ENCODE measurements at places on chromosomes 12 and 14.

- DNase-seq = no peak
Measured at GRCh38 chr12:104748790-104749189, 209.3 kb downstream of the SLC41A2 start.

DNA sequence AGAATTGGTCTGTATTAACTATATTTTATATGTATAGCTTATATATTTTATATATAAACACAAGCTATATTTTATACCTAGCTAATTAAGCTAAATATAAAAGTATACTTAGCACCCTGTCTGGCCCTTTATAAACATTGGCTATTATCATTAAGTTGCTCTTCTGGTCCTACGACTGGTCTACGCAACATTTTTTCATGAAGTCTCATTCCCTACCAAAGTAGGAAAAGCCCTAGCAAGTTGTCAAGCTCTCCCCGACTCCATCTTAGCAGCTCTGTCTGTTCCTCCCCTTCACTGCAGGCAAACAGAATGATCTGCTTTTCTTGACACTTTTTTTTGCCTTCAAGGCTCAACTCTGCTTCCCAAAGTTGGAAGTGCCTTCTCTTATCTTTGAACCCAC, 36.7 kb upstream of the ELK3 start:
- no peak for DNase-seq

- no peak for DNase-seq
Measured at GRCh38 chr12:89200217-89200616, 152.1 kb downstream of the DUSP6 start.

GRCh38 chr14:64053694-64054669, 201.2 kb downstream of the SYNE2 start:
- no peak for DNase-seq

DNA sequence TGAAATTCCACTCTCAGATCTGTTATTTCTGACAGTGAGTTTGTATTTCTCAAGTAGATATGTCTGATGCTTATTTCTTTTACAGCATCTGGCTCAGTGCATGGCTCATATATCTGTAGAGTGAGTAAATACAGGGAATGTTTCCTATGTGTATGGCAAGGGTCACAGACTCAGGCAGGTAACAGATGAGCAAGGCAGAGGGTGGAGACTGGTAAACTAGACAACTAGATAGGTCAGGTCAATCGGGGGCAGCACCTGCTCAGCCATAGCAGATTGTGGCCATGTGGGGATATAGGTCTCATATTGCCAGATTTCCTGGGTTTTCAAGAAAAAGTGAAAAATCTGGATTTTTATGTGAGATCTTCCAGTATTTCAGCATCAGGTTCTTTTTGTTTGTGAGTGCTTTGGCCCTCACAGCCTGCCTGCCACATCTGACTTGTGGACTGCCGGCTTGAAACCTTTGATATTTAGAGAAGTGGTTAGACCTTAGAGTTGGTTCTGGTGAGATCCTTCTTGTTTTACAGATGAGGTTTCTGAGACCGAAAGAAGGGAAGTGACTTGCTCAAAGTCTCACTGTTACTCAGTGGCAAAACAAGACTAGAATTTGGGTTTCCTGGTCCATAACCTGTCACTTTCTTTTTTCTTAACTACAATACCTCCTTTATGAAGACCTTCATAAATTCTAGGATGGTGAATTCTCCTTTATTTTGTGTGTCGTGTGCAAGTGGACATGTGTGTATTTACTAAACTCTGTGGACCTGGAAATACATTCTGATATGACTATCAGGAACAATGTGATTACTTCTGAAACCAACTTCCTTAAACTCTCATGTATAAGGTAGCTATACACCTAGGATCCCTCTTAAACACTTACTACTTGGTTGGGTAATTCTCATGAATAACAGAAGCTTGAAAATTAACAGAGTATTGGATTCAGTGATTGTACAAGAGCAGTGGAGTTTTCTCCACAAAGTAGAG, 34.4 kb downstream of the PROX2 start:
- DNase-seq = no peak

DNA sequence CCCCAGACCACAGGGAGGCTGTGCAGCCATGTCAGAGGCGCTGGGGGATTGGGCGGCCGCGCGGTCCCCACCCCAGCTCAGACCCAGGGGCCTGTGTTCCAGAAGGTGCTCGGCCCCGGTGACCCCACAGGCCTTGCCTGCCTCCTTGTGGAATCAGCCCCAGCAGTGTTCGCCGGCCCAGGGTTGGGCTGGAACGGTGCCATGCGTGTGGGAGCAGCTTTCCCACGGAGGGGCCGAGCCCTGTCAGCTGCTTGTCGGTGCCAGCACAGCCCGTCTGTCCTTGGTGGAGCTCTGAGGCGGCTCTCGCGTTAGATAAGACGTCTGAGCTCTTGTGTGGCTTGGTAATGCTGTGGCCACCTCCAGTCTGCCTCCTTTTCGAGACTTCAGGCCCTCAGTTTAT, 8.5 kb downstream of the ZFYVE21 start:
- no peak for DNase-seq

DNA sequence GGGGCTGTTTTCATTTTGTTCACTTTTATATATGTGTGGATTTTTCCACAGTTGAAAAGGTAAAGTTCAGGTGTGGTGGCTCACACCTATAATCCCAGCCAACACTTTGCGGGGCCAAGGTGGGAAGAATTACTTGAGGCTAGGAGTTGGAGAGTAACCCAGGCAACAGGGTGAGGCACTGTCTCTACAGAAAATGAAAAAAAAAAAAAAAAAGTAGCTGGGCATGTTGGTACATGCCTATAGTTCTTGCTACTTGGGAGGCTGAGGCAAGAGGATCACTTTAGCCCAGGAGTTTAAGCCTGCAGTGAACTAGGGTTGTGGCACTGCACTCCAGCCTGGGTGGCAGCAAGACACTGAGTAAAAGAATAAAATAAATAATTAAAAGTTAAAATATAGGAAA, 326.5 kb downstream of the NAV3 start:
- DNase-seq = no peak

GRCh38 chr14:69712599-69713088, 54.3 kb upstream of the SRSF5 start:
- no peak for DNase-seq

DNA sequence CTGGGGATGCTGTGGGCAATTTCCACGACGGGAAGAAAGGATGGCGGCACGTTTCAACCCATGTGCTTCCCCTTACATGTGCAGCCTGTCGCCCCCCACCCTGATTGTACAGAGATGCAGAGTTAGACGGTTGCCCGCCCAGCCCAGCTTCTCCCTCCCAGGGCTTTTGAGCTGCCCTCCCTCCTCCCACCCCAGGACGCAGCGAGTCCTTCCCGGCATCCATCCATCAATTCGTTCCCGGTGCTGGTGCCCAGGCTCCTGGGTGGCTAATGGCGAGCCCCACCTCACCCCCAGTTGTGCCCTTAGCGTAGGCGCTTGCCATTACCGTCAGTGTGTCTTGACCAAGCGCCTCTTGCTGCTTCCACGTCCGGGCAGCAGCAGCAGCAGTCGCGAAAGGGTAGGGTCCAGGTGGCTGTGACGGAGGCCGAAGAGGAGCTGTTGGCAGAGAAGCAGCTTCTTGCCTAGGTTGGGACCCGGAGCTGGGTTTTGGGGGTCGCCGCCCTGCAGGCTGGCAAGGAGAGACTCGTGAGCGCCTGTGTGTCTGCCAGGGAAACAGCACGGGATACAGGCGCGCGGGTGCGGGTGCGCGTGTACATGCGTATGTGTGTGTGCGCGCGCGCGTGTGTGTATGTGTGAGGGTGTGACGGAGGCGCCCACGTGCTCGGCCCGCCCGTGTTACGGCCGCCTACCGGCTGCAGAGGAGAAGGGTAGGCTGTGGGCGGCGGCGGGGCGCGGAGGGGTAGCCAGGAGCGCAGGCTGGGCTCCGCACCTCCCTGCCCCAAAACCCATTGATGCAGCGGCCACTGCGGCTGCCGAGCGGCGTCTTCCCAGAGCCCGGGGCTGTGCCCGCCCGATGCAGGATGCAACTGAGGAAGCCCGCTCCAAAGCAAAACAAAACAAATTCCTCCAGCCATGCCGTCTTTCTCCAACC, at the start of gene SLC6A15:
TSS of gene SLC6A15 (minus strand) at position 602 of the 931 bp plus-strand sequence. CDS start 20,679 bp downstream, outside the sequence.
- DNase-seq = no peak

GRCh38 chr14:35789651-35790050, 19.4 kb downstream of the RALGAPA1 start:
- DNase-seq = no peak

- DNase-seq = no peak
Measured at GRCh38 chr14:85529803-85530574, at the start of gene FLRT2. FLRT2 (plus strand) TSS chr14:85530144; CDS start chr14:85621515, 91,371 bp downstream.

GRCh38 chr14:37203423-37203822, 5.7 kb downstream of the MIPOL1 start:
- no peak for DNase-seq

- DNase-seq = no peak
Measured at GRCh38 chr14:64746298-64747250, 42.4 kb downstream of the PLEKHG3 start.

DNA sequence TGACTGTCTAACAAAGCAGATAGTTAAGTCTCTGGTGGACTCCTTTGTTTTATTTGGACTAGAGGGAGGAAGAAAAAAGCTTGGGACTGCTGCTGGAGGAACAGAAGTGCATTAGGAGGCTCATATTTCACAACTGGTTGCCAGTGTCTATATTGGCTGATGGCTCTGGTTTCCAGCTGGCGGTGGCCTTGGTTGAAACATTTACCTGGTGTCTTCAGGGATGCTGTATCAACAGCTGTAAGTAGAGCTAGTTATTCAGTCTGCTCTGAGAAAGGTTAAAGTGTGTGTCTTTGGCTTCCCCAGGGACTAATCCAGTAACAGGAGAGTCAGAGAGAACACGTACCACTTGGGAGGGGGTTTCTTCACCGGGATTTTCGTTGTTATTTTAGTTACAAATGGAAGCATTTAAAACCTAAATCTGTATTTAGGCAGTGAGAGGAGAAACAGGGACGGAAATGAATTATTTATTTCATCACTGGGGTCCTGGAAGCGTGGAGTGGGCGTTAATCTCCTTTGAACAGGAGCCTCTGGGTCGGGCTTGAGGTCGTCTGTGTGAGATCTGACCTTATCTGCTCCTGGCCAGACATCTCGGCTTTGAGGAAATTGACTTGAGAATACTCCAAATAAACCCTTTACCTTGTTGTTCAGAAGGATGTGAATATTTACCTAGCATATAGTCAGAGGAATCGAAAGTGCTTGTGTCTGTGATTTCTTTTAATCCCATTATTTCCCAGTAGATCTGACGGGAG, 149.9 kb downstream of the NRXN3 start:
- DNase-seq = no peak

DNA sequence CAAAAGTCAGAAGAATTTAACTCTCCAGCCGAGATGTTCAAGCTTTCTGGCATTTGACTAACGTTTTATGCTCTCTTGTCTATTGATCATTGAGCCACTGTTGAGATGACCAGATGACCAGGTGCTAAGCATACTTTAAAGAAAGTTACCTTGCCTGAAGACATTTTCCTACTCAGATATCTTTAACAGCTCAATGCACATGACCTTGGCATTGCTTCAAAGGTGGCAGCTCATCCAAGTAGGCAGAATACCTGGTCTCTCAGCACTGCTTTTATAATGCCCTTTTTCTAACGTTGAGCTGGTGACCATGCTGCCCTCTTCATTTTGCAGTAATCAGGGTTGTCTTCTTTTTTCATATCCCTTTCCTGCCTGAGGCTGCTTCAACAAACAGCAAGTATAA, 358.1 kb downstream of the RAD51B start:
- DNase-seq = no peak

DNA sequence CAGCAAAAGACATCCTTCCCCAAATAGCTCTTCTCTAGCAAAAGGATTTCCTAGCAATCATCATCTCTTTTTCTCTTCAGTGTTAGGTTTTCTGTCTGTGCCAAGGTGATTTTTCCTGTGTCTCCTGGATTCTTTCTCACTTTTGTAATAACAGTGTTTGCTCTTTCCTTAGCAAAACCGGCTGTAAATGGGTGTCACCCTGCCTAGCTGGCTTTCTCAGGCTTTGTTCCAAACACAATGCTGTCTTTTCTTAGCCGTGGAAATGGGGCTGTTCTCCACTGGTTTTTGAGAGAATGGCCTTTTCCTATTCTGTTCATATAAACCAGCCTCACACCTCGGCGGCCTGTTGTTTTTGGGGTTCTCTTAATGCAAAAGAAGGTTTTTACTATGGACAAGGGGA, 21.9 kb downstream of the JDP2 start:
- no peak for DNase-seq

DNA sequence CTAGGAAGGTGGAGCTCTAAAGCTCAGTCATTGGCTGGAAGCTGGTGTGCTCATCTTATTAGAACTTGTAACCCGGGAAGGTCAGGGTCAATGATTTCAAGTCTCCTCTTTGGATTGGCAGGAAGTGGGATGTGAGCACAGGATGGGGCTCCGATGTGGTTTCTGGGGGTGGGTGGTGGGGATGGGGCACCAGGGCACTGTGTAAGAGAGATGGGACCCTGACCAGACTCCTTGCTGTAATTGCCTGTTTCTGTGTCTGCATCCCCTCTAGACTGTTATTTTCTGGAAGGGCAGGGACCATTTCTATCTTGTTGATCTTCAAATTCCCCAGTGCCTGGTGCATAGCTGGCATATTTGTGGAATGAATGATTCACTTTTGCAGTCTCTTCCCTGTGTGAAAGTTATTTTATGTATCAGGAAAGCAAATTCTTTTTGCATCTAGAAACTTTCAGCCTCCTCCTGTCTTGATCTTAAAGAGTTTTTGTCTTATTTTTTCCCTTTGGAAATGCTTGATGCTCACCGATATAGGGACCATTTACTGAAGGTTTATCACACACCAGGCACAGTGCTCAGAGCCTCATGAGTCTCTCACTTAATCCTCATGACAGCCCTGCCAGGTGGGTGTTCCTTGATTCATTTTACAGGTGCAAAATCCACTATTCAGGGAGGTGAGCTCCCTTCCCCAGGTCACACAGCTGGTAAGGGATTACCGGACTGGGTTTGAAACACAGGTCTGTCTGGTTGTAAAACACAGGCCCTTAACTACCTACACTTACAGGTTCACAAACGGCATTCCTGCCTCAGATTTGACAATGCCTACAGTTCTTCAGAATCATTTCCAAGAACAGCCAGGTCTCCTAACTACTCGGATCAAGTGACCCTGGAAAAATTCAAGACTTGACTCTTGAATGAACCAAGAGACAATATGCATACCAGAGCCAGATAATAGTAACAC, 86.9 kb upstream of the IGF1 start:
- DNase-seq = no peak

- no peak for DNase-seq
Measured at GRCh38 chr14:35335388-35336092, 43.4 kb downstream of the PSMA6 start.

GRCh38 chr12:43112101-43112920, 439.7 kb downstream of the ADAMTS20 start:
- no peak for DNase-seq

- no peak for DNase-seq
Measured at GRCh38 chr12:46224386-46224785, 44.5 kb downstream of the SLC38A1 start.

DNA sequence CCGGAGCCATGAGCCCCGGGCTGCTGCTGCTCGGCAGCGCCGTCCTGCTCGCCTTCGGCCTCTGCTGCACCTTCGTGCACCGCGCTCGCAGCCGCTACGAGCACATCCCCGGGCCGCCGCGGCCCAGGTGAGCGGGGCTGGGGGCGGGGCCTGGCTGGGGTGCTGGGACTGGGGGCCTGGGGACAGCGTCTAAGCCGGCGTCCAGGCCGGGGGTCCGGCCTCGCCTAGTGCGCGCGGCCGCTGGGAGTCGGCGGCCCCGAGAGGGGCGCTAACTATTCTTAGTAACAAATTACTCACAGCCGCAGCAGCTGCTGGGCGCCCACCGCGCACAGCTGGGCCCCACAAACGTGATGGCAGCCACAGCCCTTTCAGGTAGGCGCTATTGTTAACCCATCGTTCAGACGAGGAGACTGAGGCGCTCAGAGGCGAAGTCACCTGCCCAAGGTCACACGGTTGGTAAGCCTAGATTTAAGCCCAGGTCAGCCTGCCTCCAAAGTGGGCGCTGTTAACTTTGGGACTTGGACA, 374 bp downstream of the CYP46A1 start:
- no peak for DNase-seq

- DNase-seq = no peak
Measured at GRCh38 chr12:57522887-57523705, 472 bp downstream of the MBD6 start.

Data from cortex of kidney (tissue), 1 donor.